ENCODE measurements at places on chromosomes 16 and 17.

GRCh38 chr17:78510141-78511075 is 66.8 kb downstream of the DNAH17 start:
- no peak for DNase-seq

DNA sequence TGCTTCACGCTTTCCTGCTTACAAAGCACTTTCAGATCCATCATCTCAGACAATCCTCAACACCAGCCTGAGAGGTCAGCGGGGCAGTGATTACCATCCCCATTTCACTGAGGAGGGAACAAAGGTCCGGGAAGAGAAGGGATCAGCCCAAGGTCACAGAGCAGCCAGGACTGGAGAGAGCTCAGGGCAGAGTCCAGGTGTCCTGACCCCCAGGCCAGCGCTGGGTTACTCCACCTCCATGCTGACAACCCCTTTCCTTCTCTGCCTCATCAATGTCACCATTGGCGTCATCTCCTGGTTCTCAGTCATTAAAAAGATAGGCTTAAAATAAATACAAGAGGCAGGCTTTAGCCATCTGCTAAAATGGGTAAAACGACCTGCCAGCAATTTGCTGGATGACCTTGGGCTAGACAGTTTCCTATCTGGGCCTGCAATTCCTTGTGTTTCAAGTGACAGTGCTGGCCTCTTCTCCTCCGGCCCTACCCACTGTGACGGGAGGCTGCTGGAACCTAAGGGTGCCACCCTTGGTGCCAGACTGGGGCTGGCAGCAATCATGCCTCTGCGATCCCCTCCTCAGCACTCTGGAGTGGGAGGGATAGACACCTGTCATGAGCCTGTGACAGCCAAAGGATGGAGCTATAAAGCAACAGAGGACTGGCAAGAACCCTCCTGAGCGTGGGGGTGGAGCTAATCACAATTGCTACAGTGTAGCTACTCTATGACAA is 79.5 kb upstream of the CCL1 start:
- DNase-seq: no peak

DNA sequence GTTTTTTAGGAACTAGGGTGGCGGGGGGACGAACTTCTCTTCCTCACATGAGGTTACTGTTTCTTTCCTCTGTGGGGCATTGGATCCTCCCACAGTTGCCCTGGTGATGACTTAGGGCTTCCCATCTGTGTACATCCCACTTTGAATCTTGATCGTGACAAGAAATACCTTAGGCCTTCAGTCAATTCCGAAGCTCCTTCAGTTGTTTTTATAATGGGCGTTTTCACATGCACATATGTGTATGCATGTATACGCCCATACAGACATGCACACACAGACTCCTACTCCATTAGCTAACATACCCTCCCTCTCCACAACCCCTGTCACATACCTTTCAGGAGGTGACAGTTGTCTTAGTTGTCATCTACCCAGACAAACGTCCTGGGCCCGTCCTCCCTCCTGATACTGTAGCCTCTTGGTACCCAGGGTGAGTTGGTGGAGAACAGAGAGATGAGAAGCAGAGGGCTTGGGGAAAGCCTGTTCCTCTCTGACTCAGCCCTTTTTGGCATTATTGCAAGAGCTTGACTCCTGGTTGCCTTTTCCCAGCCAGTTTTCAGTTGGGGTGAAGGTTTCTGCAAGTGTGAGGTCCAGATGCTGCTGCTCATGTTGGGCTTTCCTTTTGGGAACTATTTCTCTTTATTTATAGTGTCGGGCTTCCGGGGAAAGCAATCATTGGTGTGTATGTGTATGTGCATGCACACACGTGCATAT is 2.2 kb upstream of the AOC2 start:
- DNase-seq: no peak

DNA sequence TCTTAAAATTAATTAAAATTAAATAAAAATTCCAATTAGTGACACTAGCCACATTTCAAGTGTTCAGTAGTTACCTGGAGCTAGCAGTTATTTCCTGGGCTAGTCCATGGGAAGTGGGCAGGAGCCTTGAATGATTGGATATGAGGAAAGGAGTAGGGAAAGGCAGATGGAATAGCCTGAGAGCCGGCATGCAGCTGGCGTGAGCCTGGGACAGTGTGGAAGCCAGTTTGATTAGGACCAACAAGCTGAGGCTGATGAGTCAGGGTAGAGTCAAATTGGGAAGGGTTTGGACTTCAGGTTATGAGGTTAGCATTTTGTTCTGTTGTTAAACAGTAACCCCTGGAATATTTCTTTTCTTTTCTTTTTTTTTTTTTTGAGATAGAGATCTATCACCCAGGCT is 15.3 kb upstream of the GNA13 start:
- no peak for DNase-seq

DNA sequence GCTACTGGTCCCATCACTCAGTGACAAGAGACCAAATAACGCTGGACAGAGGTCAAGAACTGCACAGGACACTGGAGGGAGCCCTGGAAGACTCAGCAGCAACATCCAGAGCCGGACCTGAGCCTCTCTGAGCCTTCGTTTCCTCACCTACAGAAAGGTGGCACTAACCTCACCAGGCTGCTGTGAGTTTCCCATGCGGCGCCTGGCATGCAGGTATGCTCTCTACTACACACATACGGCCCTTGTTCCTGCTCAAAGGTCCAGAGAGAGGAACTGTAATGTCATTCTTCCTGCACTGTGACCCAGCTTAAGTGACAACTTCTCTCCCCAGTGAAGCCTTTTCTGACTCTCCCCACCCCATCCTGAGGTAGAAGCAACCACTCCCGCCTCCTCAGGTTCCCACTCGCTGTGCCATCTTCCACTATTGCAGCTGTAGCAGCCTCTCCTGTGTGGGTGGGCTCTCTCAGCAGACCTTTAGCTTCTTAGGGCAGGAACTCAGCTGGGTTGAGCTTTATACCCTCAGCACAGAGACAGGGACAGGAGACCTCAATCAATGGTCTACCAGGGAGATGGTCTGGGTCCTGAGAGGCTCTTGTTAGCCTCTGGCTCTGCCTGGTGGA is 43.9 kb upstream of the SREBF1 start:
- DNase-seq: no peak

- DNase-seq: no peak
Measured at GRCh38 chr16:549544-550263, 10.5 kb upstream of the PRR35 start.

DNA sequence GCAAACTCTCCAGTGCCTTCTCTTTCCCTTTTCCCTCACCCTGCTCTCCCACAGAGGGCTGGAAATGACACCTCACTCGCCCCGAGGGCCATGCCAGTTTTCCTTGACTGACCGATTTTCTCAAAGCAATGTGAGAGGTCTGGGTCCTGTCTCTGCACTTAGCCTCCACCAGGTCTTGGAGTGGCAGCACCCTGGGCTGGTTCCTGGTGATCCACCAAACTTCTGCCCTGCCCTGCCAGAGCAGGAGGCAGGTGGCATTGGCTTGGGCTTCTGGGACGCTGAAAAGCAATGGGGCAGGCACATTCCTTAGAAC is 97.5 kb downstream of the RAB11FIP4 start:
- DNase-seq: no peak

GRCh38 chr17:27542841-27543463 is 86.7 kb downstream of the KSR1 start:
- DNase-seq: no peak

GRCh38 chr17:74267987-74268499 is 6.0 kb upstream of the DNAI2 start:
- no peak for DNase-seq

GRCh38 chr17:35740997-35741931 is 9.8 kb downstream of the RASL10B start:
- no peak for DNase-seq

GRCh38 chr16:51399908-51400670 is 249.0 kb upstream of the SALL1 start:
- no peak for DNase-seq

DNA sequence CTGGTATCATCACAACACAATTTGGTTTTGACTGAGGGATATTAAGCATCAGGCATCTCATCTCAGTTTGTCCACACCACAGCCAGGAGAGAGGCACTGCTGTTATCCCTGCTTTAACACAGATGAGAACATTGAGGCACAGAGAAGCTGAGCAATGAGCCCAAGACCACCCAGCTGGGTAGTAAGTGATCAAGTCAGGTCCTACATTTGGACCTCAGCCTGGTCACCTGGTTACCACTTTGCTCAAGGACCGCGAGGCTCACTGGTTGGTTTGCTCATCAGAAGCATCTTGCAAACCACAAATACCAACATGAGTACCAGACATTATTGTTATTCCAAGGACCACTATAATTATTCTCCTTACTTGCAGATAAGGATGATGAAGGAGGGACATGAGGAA is 245.5 kb downstream of the CBLN1 start:
- no peak for DNase-seq

DNA sequence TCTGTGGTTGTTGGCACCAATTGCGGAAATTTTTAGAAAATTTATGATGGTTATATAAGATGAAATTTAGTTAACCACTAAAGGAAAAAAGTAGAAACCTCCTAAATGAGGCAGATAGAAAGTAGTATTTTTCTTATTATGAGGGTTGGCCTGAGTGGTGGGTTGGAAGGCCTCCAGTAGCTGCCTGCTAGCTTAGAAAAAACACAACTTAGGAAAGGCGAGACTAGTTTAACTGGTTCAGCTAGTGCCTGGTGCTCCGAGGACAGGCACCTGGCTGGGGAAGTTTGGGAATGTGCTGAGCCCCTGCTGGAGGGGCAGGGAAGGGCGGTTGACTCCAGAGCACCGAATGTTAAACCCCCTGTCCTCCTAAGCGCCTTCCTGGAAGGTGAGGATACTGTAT is 19.9 kb downstream of the LDHD start:
- no peak for DNase-seq

GRCh38 chr17:39756380-39757079 is 18.8 kb downstream of the GRB7 start:
- no peak for DNase-seq

GRCh38 chr17:81999976-82000802 is 22.5 kb downstream of the CENPX start:
- no peak for DNase-seq

DNA sequence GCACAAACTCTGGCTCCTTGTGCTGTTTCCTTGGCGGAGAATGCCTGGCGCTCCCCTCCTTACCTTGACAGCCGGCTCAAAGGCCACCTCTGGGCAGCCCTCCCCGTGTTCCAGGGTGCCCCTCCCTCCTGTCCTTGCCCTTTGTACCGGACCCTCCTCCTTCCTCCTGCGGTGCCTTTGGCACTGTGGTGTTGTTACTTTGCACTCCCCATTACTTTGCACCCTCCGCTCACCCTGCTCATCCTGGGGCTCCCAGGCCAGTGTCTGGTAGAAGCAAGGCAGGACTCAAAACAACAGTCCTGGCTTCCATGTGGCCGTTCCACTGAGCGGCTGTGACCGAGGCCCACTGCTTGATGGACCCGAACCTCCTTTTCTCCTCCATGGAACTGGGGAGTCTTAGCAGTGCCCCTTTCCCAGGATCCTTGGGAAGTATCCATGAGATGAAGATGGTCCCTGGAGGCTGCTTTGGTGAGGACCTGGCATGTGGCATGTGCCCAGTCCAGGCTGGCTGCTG is 147.8 kb downstream of the CMIP start:
- DNase-seq: no peak

DNA sequence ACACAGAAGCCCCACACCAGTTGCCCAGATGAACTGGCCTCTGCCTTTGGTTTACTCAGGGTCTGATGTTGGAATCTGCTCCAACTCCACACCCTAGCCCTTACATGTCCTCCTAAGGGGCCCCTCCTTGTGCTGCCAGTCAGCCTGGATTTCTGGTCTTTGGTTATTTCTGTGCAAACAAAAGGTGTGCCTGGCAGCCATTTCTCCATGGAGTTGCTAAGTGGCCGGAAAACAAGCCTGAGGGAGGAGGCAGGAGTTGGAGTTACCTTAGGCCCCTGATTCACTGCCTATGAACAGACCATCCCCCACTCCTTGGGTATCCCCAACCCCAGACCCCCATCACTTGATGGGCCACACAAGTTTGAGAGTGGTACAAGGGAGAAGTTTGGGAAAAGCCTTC is 4.4 kb upstream of the ALKBH5 start:
- DNase-seq: no peak

Data from hypothalamus (tissue), 51 donors.